ENCODE measurements at places on chromosomes 11 and 22.

DNA sequence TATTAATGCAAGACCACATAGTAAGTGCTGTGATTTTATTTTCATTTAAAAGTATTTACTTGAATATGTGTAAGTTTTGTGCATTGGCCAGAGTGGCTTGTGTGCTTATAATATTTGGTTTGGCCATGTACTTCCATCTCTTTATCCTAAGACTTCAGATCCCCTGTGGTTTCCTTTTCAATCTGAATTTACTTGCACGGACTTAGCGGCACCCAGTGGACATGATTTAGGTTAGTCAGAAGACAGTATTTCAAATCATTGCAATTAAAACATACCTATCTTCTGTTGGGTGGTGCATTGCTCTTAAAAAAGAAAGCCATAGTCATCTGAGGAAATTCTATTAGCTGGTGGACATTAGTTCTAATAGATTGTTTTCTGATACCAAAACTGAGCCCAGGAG, 30.7 kb downstream of the PIWIL4 start:
- DNase-seq = no peak

GRCh38 chr11:28636566-28636965, 528.4 kb downstream of the METTL15 start:
- DNase-seq = no peak

DNA sequence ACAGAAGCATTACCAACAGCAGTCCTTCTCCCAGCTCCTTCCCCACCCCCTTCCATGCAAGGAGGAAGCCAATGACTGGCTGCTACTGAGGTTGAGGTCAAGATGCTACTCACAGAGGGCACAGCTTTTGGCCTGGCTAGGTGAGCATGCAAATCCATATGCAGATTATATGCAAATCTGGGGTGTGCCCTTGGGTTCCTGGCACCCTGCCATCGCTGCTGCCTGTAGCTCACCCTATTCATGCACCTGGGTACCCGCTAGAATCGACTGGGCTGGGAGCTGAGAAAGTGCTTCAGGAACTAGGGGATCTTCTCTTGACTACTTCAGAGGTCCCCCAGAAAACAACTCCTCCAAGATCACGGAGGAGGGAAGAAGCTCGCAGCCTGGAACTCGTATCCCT, 4.0 kb downstream of the DSCAML1 start:
- DNase-seq = no peak

DNA sequence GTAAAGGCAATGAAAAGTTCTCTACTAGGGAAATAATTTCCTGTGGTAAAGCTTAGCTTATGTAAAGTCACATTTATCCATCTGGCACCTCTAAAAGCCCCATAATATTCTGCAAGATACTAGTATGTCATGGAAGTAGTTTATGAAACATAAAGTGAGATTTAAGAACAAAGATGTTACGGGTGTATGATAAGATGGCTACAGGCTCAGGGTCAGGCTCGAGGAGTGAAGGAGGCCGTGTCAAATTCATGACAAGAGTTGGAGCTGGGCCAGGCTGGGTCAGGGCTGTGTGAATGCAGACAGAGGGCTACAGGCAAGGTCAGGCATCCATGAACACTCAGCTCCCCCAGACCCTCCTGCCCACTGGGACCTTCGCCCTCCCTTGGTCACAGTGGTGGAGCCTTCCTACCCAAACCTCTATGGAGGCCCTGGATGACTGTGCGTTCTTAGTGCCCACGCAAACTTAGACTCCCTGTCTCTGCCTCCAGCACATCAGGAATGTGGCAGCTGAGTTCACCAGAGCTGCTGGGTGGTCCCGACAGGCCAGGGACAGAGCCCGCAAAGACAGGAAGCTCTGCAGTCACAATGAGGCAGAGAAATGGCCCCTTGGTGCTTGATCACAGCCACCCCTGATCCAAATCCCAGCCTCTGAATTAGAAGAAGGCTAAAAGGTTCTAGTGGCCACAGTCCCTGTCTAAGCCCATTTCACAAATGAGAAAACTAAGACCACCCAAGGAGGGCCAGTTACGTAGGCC, 14.8 kb downstream of the IGLL5 start:
- DNase-seq = no peak

DNA sequence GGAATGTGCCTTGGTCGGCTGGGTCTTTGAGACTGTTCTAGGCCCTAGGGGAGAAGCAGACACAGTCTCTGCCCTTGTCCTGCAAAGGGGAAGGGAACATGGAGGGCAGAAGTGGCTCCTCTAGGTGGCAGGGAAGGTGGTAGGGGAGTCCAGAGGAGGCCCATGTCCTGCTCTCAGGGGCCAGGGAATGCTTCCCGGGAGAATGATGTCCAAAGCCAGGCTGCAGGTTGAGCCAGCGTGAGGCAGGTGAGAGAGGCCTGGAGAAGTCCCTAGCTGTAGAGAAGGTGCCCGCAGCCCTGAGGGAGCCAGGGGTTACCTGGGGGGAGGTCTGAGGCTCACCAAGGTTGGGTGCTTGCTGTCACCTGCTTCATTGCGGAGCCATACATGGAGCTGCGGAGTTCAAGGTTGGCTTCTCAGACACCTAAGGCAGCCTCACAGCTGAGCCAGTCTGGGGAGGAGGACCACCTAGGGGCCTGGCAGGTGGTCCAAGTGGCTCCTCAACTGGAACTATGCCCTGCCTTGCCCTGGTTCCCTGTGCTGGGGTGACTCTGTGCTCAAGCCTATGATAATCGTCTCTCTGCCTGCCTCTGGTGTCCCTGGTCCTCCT, 46.1 kb downstream of the SMIM38 start:
- DNase-seq = peak; percentile 29

DNA sequence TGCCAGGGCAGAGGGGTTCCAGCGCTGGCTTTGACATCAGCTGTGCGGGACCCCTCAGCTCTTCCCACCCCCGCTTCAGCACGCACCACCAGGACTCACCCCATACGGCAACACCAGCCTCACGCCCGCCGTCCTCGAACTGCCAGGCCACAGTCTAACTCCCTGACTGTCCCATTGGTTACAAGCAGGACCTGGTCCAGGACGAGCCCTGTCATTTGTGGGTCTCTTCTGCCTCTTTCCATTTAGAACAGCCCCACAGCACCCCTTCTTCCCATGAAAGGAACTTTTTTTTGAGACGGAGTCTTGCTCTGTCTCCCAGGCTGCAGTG, 81.7 kb downstream of the PHF21B start:
- DNase-seq = no peak

DNA sequence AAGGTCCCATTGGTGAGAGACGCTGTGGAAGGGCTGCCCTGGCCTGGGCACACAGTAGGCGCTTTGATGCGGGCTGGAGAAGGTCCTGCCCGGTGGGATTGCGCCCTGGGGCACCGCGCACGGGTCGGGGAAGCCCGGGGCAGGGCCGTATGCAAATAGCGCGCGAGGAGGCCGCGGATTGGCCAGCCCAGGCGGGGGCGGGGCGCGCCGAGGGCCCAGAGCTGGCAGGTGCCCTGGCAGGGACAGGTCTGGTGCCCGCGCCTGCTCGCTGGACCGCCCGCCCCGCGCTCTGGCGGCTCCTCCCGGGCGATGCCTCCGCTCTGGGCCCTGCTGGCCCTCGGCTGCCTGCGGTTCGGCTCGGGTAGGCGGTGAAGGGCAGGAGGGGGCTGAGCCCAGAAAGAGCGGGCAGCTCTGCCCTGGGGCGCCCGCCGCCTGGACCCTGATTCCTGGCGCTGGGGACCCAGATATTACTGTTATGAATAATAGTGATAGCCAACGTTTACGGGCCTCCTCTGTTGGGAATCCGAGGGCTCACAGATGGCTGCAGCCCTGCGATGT, at the start of gene UPK3A:
UPK3A (plus strand) TSS at position 245 of the 558 bp plus-strand sequence; CDS start at position 310, 65 bp downstream.
- DNase-seq = peak; percentile 92

DNA sequence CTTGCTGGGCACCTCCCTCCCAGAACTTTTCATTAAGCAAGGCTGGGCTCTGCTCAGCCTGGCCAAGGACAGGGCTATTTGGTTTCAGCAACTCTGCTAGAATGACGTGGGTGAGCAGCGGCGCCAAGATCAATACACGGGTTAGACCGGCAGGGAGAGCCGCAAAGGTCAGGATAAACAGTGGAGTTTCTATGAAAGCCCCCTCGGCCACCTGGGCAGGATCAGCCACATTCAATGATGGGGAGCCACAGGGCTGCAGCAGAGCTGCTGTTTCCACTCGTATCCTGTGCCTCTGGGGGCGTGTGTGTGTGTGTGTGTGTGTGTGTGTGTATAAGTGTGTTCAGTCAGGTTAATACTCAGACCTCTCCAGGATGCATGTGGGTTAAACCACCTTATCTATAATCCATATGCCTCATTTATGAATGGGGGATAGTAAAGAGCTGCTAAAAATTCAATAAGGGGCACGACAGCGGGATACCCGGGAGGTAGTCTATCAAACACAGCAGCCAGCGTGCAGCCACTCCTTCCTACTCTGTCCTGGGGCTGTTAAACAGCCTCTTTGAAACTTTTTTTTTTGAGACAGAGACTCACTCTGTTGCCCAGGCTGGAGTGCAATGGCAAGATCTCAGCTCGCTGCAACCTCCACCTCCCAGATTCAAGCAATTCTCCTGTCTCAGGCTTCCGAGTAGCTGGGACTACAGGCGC, 34.8 kb downstream of the MYH9 start:
- no peak for DNase-seq

- DNase-seq = no peak
Measured at GRCh38 chr11:131579932-131580387, 209.5 kb downstream of the NTM start.

DNA sequence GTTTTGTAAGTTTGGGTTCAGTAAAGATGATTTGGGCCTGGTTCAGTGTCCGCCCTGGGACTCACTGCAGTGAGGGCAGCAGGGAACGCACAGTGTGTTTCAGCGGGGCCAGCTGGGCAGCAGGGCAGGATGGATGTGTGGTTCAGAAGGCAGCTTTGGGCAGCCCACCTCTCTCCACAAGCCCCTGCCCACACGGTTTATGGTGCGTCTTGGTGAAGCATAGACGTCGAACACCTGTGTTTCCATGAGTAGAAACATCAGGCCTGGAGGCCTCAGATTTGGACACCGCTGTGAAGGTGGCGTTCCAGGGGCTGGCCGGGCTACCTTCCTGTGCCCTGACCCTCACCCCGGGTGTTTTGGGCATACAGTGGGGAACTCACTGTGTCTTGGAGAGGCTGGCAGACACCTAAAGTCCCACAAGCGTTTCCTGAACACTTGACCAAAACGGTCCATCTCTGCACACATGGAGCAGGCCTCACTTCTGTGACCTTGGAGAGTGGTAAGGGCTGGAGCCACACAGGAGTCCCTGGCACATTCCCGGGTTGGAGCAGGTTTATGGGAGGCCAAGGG, 59.0 kb downstream of the ST14 start:
- no peak for DNase-seq

- peak; percentile 94 for DNase-seq
Measured at GRCh38 chr11:77073328-77074001, 6.7 kb downstream of the CAPN5 start.

- DNase-seq = peak; percentile 84
Measured at GRCh38 chr11:65417702-65418430, 4.7 kb upstream of the NEAT1 start.

GRCh38 chr11:41486424-41486823, 27.0 kb upstream of the LRRC4C start:
- DNase-seq = no peak

DNA sequence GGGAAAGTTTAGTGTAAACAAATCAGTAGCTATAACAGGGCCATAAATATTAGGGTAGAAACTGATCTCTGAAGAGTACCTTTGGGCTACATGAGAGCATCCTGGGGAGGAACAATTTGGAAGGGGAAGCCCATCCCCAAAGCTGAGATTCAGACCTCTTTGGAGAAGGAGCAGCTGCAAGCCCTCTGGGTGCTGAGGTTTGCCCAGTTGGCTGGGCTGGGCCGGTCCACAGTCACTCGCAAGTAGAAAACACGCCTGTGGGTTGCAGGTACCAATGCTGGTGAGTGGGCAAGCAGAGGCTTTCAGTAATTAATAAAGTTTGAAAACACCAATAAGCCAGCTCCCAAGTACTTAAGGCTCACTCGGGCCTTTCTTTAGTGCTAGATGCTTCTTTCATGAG, 124.5 kb downstream of the ARHGAP8 start:
- no peak for DNase-seq

GRCh38 chr11:87859636-87860035, 315.6 kb downstream of the RAB38 start:
- DNase-seq = no peak

DNA sequence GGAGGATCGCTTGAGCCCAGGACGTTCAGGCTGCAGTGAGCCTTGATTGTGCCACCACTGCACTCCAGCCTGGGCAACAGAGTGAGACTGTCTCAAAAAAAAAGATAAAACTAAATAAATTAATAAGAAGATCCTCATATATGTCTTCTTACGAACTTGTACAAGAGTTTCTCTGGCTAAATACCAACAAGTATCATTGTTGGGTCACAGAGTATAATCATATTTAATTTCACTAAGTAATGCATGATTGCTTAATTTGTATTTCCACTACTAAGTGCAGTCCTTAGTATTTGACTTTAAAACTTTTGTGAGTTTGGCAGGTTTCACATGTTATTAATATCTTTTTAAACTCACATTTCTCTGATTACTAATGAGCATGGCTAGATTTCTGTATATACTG, 60.9 kb downstream of the PACS1 start:
- no peak for DNase-seq

DNA sequence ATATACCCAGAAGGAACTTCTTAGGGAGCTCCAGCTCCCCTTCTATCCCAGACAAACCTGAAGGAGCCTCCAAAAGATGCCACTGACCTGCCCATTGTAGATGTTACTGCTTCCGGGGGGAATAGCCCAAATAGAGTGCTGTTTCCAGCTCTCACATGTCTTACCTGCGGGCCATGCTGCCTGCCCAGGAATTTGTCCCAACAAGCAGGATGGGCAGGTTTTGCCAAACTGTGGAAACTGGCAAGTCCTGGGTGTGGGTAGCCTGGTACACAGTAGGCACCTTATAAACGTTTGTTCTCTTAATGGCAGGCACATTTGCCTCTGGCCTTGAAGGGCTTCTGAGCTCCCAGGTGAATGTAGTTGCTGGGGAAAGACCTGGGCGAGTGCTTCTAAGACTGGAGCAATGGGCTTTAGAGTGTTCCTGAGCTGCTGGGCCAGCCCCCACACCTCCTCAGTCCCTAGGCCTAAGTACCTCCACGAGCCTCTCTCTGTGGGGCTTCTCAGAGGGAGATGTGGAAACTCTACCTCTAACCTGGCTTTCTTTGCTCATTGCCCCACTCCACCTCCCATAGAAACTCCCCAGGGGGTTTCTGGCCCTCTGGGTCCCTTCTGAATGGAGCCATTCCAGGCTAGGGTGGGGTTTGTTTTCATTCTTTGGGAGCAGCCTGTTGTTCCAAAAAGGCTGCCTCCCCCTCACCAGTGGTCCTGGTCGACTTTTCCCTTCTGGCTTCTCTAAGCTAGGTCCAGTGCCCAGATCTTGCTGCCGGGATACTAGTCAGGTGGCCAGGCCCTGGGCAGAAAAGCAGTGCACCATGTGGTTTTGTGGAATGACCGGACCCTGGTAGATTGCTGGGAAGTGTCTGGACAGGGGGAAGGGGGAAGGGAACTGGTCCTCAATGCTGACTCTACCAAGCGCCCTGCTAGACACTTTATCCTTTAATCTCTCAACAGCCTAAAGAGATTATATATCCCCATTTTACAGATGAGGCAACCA, 37.2 kb downstream of the LIMK2 start:
- no peak for DNase-seq

GRCh38 chr11:44615913-44616791, 50.7 kb downstream of the CD82 start:
- no peak for DNase-seq

GRCh38 chr11:789943-790342, at the start of gene CEND1:
Gene CEND1, minus strand, starts transcription at chr11:790090. Its CDS starts 1,514 bp downstream, at chr11:788576.
- peak; percentile 79 for DNase-seq

Data from posterior cingulate gyrus (tissue), 11 donors.